ENCODE measurements at places on chromosomes 3 and 15.

DNA sequence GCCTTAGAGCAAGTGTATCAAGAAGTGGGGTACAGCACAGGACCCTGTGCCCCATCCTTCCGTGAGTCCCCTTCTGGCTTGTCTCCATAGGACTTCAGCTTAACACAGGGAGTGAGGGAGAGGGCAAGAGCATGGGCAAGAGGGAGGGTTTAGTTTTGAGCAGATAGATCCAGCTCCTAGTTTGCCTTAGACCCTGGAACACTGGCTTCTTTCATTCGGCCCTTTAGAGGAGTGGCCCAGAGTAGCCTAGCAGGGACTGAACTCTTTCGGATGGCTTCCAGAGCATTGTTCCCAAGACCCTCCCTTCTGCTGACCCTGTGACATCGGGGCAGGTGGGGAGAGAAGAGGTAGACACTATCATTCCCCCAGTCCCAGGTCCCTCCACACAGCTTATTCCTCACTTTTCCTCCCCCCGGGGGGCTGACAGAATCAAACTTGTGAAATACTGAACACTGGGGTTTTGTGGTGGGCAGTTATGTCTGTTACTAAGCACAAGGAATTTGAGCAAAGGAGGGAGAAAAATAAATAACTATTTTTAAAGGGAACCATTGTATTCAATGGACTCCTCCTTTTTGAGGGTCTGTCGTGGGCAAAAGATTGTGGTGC lies 289.6 kb upstream of the C2CD4B start:
- DNase-seq = no peak

DNA sequence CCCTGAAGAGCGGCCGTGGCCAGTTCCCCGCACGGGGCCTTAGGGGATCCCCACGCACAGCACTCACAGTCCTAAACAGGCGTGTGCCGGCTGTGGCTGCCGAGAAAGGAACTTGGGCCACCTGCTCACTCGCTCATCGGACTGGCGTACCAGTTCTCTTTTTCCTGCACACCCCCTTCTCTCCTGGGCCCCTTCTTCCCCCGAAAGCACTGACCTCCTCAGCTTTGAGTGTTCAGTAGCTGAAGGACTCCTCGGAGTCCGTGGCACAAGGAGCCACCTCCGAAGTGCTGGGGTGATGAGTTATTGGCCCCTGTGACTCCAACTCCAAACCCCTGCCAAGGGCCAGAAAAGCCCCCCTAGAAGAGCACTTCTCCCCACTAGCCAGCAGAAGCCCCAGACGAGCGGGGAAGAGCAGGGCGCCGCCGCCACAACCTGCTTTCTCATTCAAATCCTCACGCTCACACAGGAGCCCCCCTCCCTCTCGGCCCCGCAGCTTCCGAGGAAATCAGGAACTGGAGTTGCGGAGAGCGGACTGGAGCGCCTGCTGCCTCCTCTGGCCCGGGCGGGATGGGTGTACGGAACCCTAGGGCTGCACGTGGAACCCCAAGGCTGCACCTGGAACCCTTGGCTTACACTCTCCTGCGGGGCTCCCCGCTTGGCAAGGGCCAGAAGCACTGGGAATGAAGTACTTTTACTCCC lies at the start of gene PLCH1:
PLCH1 (minus strand) TSS at position 446 of the 699 bp plus-strand sequence. CDS start 40,847 bp downstream, outside the sequence.
- peak; percentile 81 for DNase-seq

GRCh38 chr3:132253262-132253878 lies 63.8 kb upstream of the ACP3 start:
- peak; percentile 36 for DNase-seq

DNA sequence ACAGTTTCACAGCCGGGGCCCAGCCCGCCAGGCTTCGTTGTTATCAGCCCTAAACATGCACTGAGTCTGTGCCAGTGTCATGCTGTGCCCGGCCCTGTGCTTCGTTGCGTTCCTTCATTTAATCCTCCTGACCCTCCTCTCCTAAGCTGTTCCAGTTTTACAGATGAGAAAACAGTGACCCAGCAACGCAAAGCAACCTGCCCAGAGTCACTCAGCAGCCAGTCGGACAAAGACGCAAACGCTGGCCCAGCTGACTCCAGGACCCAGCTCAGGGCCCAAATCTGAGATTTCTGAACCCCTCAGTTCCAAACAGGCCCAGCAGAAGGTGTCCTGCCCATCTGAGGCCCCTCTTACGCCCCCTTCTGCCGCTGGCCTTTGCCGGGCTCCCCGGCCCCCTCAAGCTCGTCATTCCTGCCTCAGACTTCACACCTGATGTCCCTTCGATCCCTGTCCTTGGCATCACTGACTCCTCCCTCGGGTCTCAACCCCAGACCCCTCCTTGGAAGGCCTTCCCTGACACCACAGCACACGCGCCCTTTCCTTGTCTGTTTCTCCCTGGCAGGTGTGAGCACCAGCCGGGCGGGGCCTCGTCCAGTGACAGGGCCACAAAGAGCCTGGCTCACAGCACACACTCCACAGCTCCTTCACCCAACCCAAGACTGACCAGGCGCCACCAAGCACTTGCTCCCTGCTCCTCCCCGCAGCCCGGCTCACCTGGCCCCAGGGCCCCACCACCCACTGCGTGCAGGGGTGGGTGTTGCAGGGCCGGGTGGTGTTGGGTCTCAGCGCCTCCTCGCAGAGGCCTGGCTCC lies 48.1 kb downstream of the ADAMTS7 start:
- no peak for DNase-seq

DNA sequence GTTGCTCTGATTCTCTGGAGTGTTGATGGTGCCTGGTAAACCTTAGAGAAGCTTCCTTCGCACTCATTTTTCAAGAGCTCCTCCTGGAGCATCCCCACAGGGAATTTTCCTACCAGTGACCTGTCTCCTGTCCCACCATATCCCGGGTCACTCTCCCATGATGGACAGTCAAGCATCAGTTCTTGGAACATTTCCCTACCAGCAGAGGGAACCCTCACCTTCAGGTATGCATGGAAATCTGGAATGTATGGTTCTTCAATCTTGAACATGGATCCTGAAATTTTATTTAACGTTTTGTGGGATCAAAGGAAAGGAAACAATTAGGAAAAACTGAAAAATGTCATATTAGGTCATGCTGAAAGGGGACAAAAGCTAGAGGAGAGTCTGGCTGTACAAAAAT lies 153.8 kb downstream of the SPATA16 start:
- no peak for DNase-seq

DNA sequence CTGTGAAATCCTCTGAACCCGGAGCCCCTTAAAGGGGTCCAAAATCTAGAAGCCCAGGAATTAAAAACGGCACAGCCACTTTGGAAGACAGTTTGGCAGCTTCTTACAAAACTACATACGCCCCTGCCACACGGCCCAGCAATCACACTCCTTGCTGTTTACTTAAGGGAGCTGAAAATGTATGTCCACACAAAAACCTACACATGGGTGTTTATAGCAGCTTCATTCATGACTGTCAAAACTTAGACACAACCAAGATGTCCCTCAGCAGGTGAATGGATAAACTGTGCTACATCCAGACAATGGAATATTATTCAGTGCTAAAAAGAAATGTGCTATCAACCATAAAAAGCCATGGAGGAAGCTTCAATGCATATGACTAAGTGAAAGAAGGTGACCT lies 162.5 kb downstream of the NUP210 start:
- no peak for DNase-seq

GRCh38 chr3:72100601-72101187 lies 315.7 kb upstream of the PROK2 start:
- DNase-seq = peak; percentile 5

- DNase-seq = peak; percentile 5
Measured at GRCh38 chr3:117278424-117279190, 569.0 kb downstream of the TUSC7 start.
